Cardiac muscle cell (in vitro differentiated cells and primary cell): ENCODE measurements at places on chromosomes 1 and 21.

- no peaks in the 10 kb centered on the region for H3K36me3 ChIP-seq
- H3K4me1 ChIP-seq, result no peaks in the 10 kb centered on the region
- DNase-seq, result peak; percentile 95
- no peaks in the 10 kb centered on the region for H3K27me3 ChIP-seq
- no peak overlapping the region for H3K27ac ChIP-seq
These were observed 175.6 kb downstream of the NRIP1 start for GRCh38 chr21:14889080-14889810.

GRCh38 chr1:107817935-107818334 lies 147.0 kb downstream of the VAV3 start:
- no peak overlapping the region for H3K27ac ChIP-seq
- no peaks in the 10 kb centered on the region for H3K27me3 ChIP-seq
- no peaks in the 10 kb centered on the region for H3K4me1 ChIP-seq
- H3K4me3 ChIP-seq, result no peak overlapping the region
- DNase-seq, result no peak

- no peaks in the 10 kb centered on the region for H3K4me1 ChIP-seq
- DNase-seq, result no peak
- H3K27me3 ChIP-seq, result no peaks in the 10 kb centered on the region
- H3K4me3 ChIP-seq, result no peak overlapping the region
These were observed 119.0 kb downstream of the FGGY start for GRCh38 chr1:59415881-59416280.

DNA sequence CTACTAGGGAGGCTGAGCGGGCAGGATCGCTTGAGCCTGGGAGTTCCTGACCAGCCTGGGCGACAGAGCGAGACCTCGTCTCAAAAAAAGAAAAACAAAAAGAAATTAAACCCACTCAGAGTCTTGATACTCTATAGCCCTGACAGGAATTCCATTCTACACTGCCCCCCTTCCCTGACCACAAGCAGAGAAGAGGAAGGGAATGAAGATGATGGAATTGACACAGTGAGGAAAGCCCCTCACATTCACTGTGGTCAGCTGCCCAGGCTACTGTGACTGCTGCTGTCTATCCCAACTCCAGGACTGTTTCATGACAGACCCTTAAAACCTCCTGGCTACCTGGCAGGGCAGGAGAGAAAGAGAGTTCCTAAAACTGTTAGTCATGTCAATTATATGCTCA lies 12.1 kb downstream of the LIN9 start:
- H3K4me1 ChIP-seq, result no peaks in the 10 kb centered on the region
- H3K27ac ChIP-seq, result no peak overlapping the region
- no peak for DNase-seq
- peaks cover 31% of the 10 kb centered on the region for H3K36me3 ChIP-seq
- H3K27me3 ChIP-seq, result no peaks in the 10 kb centered on the region
- H3K4me3 ChIP-seq, result no peak overlapping the region

- DNase-seq, result no peak
- H3K27me3 ChIP-seq, result no peaks in the 10 kb centered on the region
- H3K27ac ChIP-seq, result no peak overlapping the region
- H3K4me1 ChIP-seq, result no peaks in the 10 kb centered on the region
These were observed 28.1 kb downstream of the PDE9A start for GRCh38 chr21:42681296-42682206.

- no peak overlapping the region for H3K4me3 ChIP-seq
- H3K27ac ChIP-seq, result no peak overlapping the region
- H3K4me1 ChIP-seq, result peaks cover 6% of the 10 kb centered on the region
- H3K27me3 ChIP-seq, result no peaks in the 10 kb centered on the region
These were observed 201.5 kb downstream of the S1PR1 start for GRCh38 chr1:101438359-101438758.

GRCh38 chr1:17265162-17265561 lies 16.3 kb downstream of the PADI3 start:
- H3K4me3 ChIP-seq, result no peak overlapping the region
- H3K27me3 ChIP-seq, result no peaks in the 10 kb centered on the region
- no peaks in the 10 kb centered on the region for H3K36me3 ChIP-seq

DNA sequence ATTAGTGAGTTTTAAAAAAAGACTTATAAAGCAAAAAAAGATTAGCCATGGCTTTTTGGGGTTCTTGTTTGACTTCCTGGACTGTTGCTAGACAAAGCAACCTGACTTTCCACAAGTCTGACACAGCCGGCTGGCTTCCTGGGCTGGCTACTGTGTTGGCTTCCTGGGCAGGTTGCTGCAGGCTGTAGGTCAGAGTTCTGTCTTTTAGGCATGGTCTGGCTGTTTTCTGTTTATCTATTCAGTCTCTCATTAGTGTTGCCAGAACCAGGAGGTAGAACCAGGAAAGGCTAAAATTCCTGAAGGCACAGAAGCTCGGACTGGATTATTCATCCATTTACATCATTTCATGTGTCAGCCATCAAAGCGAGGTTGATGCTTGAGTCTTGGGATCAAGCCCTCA lies 88.6 kb upstream of the SLC35F3 start:
- no peak overlapping the region for H3K27ac ChIP-seq
- H3K4me1 ChIP-seq, result no peaks in the 10 kb centered on the region
- no peaks in the 10 kb centered on the region for H3K27me3 ChIP-seq
